ENCODE measurements at places on chromosomes 16 and 17.

- peak; percentile 86 for DNase-seq
Observed at GRCh38 chr17:55750750-55751657, at the start of gene PCTP. PCTP (plus strand) TSS chr17:55751051; CDS start chr17:55751104, 53 bp downstream.

- DNase-seq = peak; percentile 64
Observed at GRCh38 chr17:42325026-42325425, 36.7 kb downstream of the STAT5A start.

- DNase-seq = peak; percentile 99
Observed at GRCh38 chr17:76371656-76372628, 12.5 kb upstream of the SPHK1 start.

DNA sequence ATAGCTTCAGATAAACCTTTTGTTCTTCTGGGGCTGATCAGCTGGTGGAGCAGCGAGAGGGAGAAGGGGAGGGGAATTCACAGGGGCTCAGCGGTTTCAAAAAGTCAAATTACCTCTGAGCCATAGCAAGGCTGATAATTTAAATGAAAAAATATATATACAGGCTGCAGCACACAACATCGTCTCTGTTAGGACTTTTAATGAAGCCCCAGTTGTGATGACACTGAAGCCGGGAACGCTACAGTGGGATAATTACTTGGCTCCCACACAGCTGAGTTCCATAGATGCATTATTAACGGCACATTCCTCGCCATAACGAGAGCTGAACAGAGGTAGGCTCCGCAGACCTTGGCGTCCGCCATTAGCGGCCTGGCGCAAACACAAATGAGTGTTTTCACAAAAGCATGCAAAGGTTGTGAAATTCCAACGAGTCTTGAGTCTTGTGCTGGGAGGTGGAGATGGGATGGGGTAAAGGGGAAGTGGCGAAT lies 216.0 kb downstream of the C16orf78 start:
- DNase-seq = no peak

DNA sequence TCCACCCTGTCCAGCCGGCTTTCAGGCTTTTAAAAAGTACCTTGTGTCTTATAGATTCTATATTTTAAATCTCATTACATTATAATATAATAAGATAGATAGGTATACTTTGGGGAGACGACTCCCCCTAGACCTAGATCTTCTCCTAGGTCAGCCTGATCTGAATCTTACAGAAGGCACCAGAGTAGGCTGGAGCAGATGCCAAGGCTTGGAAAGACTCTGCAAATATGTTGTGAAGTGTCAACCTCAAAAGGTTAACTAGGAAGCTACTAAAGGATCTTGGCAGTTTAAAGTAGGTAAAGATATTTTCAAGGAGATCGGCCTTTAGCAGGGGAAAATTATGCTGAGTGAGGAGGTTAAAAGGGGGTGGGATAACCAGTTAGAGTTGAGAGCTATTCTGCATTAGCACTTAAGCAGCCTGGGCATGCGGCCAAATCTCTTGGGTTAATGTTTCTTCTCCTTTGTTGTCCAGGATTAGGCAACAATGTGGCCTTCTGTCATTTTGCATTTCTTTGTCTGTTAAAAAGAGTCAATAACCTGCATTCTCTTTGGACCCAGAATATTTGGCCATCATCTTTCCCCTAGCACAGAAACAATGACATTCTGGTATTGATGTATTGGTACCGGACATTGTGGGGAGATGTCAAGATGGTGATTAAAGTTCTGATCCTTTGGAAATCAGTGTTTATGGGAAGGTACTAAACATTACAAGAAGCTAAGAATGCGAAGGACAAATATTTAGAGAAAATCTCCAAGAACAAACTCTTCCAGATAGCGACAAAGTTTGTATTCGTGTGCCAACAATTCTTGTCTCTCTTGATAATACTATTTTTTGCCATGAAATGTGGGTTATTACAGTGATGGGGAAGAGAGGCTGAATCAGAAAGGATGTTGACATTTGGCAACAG lies 51.2 kb upstream of the DHX40 start:
- DNase-seq = peak; percentile 46

- DNase-seq = no peak
Observed at GRCh38 chr16:89378947-89379771, 111.2 kb downstream of the ANKRD11 start.

- no peak for DNase-seq
Observed at GRCh38 chr16:78876671-78877070, 723.9 kb downstream of the MAF start.

- DNase-seq = peak; percentile 29
Observed at GRCh38 chr16:75483222-75483621, 12.0 kb downstream of the CHST6 start.

GRCh38 chr17:40122999-40123810 lies 1.4 kb downstream of the MSL1 start:
- no peak for DNase-seq

Measured in brain microvascular endothelial cell (primary cell).